ENCODE measurements at places on chromosomes 3 and 15. TPM values are rescaled to one million over a fixed set of nuclear protein-coding genes. Genes with fewer than 3 reads are reported as not detected.

Gene GAP43
- total RNA-seq = 1.4 TPM

Gene SLC22A14
- not detected for total RNA-seq

DNA sequence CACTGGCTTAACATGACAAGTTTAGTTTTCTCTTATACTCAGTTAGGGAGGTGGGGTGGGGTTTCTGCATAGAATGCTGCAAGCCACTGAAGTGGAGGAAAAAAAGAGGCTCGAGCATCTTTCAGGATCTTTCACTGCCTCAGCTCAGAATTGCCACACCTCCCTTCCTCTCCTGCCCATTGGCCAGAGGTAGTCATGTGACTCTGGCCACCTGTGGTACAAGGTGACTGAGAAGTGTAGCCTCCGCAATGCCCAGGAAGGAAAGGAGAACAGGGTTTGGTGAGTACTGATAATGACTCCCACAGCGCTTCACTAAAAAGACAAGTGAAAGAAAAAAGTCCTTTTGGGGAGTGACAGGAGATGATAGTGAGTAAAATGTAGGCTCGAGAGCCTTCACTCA lies 124.3 kb upstream of the TRIM42 start:
- DNase-seq = no peak

GRCh38 chr15:83733206-83733605 lies 79.3 kb downstream of the ADAMTSL3 start:
- no peak for DNase-seq

GRCh38 chr3:114384558-114384903 lies 90.7 kb downstream of the TIGIT start:
- no peak for DNase-seq

DNA sequence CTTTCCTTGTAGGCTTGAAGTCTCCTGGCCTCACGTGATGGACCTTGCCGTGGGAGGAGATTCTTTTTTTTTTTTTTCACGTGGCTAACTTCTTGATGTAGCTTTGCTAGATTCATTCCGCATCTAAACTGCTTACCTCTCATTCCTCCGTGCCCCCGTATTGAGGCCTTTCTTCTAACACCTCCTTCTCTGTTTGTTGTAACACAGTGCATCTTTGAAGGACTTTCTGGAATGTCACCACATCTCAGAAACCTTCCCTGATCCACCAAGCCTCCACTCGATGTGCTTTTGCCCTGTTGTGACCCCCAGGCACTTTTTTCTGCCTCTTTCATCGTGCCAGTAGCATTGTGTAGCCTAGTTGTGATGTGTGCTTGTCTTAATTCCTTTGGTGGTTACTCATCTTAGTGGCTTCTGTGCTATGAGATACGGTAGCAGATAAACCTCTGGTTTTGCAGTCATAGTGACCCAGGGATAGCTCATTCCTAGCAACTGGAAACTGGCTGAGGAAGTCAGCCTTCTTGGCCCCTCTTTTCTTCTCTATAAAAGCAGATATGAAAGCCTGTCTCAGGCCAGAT lies 1.6 kb upstream of the BNC1 start:
- DNase-seq = no peak

GRCh38 chr3:129829640-129830039 lies 63.9 kb downstream of the TMCC1 start:
- DNase-seq = peak; percentile 64

GRCh38 chr3:167437428-167438139 lies 36.3 kb downstream of the SERPINI2 start:
- DNase-seq = no peak

GRCh38 chr3:138271189-138271794 lies 58.4 kb downstream of the NME9 start:
- no peak for DNase-seq
